ENCODE measurements at places on chromosomes 13 and 19.

- DNase-seq, result no peak
These were observed 25.5 kb upstream of the TIMM44 start for GRCh38 chr19:7968796-7969554.

DNA sequence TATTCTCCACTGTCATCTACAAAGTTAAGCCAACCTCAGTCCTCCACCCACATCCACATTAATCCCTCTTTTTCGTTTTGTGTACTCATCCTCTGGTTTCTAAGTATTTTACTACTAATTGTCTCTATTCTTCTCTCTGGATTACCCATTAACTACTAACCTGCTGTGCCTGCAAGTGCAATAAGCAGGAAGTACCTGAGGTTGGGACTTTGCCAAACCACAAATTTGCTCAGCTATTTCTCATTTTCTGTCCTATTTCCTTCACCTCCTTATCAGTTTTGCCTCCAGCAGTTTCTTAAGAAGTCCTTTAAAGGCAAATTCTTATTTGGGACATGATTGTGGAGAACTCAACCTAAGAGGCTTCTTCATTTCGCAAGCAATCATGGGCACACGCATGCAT lies 1708.9 kb downstream of the SLITRK5 start:
- DNase-seq, result peak; percentile 27

GRCh38 chr13:100349594-100349993 lies 239.0 kb downstream of the GGACT start:
- DNase-seq, result no peak

DNA sequence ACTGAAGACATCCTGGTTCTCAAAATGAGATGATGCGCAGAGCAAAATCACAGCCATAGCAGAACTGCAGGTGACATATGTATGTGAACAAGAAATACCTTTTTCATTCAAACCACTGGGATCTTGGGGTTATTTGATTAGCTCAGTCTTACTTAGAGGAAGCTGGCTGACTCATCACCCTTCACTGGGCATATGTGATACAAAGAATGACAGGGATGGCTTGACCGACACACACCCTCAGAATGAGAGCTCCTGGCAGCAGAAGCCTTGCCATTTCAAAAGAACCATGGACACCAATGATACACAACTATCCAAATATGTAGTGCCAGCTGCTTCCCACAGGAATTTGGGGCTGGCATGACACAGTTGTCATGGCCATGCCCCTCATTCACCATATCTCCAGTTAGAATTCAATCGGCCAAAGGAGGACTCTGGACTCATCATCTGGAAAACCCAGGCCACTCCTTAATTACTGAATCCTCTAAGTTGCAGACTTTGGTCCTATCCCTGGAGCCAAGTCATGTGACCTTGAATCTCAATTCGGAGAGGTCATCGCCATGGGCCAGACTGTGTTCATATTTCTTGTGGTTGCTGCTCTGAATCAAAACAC lies 115.8 kb downstream of the KATNAL1 start:
- DNase-seq, result no peak

DNA sequence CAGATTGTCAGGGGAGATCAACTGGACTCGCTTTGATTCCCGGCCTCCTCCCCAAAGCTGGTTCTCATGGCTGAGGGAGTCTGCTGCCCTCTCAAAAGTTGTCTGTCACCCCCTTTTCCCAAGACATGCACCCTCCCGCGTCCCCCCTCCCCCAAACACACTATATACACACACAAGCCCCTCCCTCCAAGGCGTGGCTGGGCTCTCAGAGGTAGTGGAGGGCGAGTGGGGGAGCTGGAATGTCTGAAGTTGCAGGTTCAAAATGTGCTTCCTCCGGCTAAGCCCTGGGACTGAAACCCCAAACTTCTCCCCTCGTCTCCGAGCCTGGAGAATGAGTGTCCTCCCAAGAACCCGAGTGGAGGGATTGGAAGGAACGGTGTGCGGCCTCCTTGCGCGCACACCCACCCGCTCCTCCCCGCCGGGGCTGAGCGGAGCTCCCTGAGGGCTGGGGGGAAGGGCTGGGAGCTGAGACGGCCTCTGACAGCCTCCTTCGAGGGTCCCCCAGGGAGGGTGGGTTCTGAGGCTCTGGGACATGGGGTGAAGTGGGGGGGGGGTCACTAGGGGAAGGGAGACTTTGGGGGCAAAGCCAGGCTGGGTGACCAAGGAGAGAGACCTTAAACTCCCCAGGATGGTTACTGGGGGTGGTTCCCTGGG lies 9.9 kb upstream of the MEIS3 start:
- DNase-seq, result no peak

DNA sequence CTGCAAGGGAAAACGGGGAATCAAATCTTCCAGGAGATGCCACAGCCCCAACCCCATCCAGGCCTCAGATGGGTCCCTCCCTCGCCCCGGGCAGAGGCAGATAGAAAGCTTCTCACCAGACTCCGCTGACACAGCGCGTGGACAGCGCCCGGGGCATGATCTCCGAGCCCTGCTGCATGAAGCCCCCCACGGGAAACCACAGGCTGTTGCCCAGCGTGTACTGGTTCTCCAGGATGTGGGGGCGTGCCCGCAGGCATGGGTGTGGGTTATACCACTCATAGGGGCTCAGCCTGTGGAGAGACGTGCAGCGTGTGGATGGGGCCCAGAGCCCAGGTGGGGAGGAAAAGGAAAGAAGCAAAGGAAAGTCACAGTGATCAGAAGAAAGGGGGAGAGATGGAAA lies 27.2 kb upstream of the ATP1A3 start:
- DNase-seq, result no peak

- DNase-seq, result no peak
These were observed 11.9 kb downstream of the NCAN start for GRCh38 chr19:19223636-19224035.

- no peak for DNase-seq
These were observed 38.3 kb downstream of the ANKRD10 start for GRCh38 chr13:110876609-110877008.
